ENCODE measurements at places on chromosomes 13 and 19. TPM values are rescaled to one million over a fixed set of nuclear protein-coding genes. Genes with fewer than 3 reads are reported as not detected.

Gene P2RY11
- polyA plus RNA-seq: 6.3 TPM

Gene FCER2
- 0.27 TPM for polyA plus RNA-seq

Gene DCT
- polyA plus RNA-seq: 0.03 TPM

Gene HSD17B14
- 102 TPM for polyA plus RNA-seq

Gene ZNF358
- 77.5 TPM for polyA plus RNA-seq

Gene DACT3
- not detected for polyA plus RNA-seq

Gene SEMA6B
- 0.22 TPM for polyA plus RNA-seq

Gene ZNF610
- polyA plus RNA-seq: 1.1 TPM

Gene CGB1
- polyA plus RNA-seq: not detected

Gene SLITRK5
- polyA plus RNA-seq: not detected

Gene DHPS
- 96.9 TPM for polyA plus RNA-seq

Gene ATP4A
- polyA plus RNA-seq: not detected

Gene ZNF763
- 4.7 TPM for polyA plus RNA-seq

Gene APLP1
- polyA plus RNA-seq: not detected

Gene ZNF575
- 4.5 TPM for polyA plus RNA-seq

Gene FGF21
- not detected for polyA plus RNA-seq

Gene RGL3
- not detected for polyA plus RNA-seq

Gene KIR2DL4
- polyA plus RNA-seq: 0.10 TPM

Gene KCTD12
- polyA plus RNA-seq: 9.5 TPM

Gene TEX29
- 0.15 TPM for polyA plus RNA-seq

Gene FXYD1
- 13.6 TPM for polyA plus RNA-seq

Gene OR7C2
- not detected for polyA plus RNA-seq

Gene RFPL4A
- polyA plus RNA-seq: 0.04 TPM

Gene CERS1
- 1.2 TPM for polyA plus RNA-seq

Gene MRPL34
- 356 TPM for polyA plus RNA-seq
